ENCODE measurements at places on chromosomes 12 and 14.
A peak's percentile ranks its signal among the peaks of the same experiment; 100 is the strongest.

- peak; percentile 69 for DNase-seq
Observed at GRCh38 chr12:55681142-55682077, 26.3 kb downstream of the ITGA7 start.

DNA sequence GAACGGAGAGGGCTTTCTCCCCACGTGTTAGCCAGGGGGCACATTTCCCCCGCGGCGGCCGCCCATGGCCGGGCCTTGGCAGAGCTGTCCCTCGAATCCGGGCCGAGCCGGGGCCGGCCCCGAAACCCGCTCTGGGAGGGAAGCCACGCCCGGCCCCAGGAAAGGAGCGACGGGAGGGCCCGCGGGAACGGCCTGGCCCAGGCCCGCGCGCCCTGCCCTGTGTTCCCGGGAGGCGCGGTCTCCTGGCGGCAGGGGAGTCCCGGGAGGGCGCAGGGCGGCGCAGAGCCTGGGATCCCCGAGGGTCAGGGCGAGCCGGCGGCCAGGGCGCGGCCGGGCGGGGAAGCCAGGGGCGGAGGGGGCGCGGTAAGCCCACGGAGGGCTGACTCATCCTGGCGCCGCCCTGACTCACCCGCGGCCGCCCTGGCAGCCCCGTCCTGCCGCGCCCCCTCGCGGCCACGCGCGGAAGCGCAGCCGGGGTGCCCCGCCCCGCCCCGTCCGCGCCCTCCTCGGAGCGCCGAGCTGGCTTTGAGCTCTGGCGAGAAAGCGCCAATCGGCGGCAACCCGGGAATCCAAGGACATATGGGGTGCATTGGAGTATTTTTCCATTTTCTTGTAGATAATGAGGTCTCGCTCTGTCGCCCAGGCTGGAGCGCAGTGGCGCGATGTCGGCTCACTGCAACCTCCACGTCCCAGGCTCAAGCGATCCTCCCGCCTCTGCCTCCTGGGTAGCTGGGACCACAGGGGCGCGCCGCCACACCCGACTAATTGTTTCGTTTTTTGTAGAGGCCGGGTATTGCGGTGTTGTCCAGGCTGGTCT lies 31.8 kb upstream of the PLEKHG6 start:
- DNase-seq = peak; percentile 87

DNA sequence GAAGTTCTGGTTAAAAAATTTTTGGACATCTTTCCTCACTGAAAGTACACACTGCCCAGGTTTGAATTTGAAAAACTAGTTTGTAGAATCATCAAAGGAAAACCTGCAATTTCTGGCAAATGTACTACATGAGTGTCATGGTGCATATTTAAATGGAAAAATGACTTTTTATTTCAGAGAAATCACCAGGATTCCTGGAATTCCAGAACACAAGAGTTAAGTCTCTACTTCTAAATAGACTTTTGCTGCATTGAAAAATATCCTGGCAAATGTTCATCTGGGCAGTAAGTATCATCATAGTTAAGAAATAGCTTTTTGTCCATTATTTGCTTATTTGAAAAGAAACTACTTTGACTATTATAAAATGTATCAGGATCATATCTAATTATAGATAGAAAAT lies 275.1 kb downstream of the PRKD1 start:
- no peak for DNase-seq

DNA sequence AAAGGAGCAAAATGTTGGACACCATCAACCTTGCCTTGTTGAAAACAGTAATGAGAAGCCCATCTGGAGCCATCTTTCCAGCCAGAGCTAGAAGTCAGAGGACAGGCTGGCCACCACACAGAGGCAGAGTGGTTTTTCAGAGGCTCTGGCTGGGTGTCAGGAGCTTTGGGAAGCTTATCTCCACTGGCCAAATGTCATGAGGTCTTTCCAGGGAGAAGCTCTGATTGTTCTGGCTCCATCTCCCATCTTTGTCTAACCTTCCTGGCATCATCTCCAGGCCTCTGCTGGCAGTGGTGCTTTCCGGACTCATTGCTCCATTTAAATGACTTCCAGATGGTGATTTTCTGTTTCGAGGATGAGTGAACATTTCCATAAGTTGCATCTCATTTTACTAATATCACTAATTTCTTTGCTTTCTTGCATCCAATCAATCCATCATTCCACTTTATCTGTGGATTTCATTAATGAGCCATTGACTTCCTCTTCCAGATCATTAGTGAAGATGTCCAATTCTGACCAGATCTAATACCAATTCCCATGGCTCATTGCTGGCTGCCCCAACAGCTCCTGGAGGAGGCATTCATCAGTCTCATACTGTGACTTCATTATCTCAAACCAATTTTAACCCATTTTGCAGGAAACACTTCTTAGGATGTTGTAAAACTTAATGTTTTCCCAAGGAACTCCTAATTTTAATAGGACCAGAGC lies 35.3 kb upstream of the TMTC1 start:
- no peak for DNase-seq

DNA sequence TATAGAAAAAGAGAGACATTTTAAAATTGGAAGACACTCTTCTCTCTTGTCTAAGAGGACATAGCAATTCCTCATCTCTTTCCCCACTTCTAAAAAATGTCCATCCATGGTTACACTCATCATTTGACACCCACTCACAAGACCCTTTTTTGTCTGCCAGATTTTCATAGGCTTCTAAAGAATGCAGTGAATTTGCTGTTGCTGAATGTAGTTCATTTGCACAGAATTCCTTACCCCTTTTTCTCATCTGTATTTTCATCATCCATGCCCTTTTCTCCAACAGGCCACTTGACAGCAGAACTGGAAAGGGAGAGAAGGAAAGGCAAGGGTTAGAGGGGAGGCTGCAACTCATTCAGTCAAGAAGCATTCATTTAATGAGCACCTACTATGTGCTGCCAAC lies 128.0 kb downstream of the NUAK1 start:
- DNase-seq = no peak

DNA sequence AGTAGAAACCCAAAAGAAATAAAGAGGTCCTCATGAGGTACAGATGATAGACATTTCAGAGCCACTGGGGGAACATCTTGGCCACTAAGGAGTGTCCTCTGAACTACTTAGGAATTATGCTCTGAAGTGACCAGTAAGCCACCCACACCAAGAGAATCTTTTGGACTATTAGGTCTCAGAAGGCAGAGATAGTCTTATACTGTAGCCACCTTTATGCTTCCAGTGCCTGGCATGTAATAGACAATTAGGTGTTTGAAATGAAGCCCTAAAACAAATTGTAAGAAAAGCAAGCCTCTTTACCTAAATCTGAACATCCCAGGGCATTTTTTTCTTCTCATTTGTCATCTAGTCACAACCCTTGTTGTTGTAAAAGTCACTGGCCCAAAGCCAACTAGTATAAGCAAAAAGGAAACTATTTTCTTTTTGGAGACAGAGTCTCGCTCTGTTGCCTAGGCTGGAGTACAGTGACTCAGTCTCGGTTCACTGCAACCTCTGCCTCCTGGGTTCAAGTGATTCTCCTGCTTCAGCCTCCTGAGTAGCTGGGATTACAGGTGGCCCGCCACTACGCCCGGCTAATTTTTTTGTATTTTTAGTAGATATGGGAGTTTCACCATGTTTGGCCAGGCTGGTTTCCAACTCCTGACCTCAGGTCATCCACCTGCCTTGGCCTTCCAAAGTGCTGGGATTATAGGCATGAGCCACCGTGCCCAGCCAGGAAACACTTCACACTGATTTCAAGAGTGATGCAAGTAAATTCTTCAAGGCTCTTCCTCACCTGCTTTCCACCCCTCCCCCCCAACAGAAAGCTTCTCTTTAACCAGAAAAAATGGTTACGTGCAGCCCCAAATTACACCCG lies 11.1 kb downstream of the PLEKHA5 start:
- DNase-seq = no peak

GRCh38 chr12:64610660-64611340 lies 505 bp downstream of the RASSF3 start:
- DNase-seq = peak; percentile 82

DNA sequence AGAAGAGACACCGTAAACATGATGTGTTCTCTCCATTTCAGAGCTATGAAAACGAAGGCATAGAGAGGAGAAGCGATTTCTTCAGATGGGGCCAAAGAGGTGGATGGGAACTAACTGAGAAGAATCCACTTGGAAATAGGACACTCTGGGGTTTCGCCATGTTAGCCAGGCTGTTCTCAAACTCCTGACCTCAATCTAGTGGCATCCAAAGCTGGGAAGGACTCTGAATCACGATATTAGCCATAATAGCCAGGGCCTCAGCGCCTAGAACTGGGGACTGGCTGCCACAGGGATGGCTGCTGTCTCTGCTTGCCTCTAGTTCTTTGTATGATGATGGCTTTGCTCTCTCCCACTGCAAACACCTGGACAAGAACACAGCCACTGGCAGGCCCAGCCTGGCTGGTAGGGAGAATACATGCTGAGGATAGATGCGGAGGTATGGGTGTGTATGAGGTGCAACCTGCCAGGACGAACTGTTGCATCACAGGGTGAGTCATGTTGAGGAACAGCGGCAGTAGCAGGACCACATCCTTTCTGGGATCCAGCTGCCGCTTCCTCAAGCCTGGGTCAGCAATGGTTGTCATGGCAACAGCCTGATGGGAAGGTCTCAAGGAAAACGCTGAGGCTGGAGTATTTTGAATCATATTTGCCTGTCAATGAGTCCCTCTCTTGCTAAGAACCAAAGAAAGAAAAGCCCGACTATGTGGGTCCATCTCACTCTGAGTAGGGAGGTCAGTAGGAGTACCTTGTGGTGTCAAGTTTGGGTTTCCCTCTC lies 31.1 kb downstream of the CCDC177 start:
- peak; percentile 6 for DNase-seq

DNA sequence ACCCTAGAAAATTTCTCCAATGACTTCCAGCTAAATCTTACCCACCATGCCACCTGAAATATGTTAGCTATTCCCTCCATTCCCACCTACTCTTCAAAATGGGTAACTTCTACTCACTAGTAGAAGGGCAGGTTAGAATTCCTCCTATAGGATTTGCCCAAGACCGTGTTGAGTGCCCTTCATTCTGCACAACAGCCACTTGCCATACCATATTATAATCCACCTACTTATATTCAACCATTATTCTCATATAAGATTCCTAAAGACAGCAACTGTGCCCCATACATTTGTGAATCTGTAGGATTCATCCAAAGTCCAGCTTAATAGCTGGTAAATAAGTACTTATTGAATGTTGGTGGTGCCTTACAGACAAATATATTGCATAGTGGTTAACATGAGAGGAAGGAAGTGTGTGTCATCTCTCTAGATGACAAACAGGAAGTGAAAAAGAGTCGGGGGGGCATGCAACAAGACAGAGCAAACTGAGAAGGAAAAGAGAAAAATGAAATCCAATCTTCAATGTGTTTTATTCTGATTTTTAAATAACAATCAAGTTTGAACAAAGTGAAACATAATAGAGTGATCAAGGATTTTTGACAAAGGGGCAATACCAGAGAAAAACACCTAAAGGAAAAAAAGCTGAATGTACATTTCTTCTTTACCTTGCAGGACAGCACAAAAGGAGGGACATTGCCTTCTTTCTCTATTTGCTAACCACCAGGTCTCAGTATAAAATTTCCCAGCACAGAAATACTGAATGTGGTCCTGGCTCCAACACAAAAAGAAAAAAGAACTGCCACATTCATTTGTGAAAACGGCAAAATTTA lies 389.3 kb upstream of the USP15 start:
- DNase-seq = no peak

DNA sequence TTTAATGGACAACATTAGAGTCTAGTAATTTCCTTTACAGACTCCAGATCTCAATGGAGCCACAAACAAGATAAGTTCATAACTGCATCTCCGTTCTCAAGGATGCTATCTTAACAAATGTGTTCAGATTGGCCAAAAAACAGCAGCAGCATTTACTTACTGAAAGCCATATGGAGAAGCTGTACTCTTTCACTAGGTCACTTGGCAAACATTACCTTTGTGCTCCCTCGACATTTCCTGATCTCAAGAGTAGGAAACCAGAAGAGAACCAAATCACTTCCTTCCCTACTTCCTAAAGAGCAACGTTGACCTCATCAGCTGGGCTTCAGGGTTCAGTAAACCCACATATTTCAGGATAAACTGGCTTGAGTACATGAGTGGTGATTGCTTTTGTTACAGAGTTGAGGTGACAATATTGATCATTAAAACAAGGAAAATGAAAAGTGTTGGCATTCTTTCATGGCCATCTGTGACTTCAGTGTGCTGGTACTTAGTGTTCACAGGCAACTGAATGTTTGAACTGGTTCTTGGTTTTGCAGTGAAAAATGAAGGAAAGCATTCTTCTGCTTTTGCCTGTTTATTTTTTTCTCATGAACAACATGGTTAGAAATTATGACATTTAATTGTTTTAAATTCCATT lies 449.6 kb downstream of the TMEM117 start:
- no peak for DNase-seq

DNA sequence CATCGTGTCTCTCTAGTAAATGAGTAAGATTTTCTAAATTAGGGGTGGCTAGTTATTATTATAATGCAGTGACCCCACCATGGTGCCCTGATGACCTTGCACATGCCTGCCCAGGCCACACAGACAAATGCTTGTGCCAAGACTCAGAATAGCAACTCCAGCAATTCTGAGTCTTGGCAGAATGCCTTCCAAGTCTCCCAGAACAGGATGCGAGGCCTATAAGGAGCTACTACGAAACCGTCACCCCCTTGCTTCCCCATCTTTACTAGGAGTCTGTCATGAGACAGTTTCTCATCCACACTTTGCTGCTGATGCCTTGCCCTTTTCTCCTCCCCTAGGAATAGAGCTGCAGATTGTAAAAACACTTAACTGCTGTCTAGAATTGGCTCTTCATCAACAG lies 559.9 kb downstream of the TRHDE start:
- no peak for DNase-seq
